Stimulated activated CD4-positive, alpha-beta T cell treated with anti-CD3 and anti-CD28 coated beads, Interleukin-1b, Interleukin-23, amount 100 ng/mL, for 1 hour (primary cell): ENCODE measurements at places on chromosomes 16 and 17.

- no peak for DNase-seq
Measured at GRCh38 chr17:48175692-48176470, 68.3 kb downstream of the SNX11 start.

GRCh38 chr16:89119661-89120141 lies 26.0 kb downstream of the ACSF3 start:
- DNase-seq = no peak

- DNase-seq = no peak
Measured at GRCh38 chr16:57826706-57827625, 24.7 kb upstream of the KIFC3 start.

DNA sequence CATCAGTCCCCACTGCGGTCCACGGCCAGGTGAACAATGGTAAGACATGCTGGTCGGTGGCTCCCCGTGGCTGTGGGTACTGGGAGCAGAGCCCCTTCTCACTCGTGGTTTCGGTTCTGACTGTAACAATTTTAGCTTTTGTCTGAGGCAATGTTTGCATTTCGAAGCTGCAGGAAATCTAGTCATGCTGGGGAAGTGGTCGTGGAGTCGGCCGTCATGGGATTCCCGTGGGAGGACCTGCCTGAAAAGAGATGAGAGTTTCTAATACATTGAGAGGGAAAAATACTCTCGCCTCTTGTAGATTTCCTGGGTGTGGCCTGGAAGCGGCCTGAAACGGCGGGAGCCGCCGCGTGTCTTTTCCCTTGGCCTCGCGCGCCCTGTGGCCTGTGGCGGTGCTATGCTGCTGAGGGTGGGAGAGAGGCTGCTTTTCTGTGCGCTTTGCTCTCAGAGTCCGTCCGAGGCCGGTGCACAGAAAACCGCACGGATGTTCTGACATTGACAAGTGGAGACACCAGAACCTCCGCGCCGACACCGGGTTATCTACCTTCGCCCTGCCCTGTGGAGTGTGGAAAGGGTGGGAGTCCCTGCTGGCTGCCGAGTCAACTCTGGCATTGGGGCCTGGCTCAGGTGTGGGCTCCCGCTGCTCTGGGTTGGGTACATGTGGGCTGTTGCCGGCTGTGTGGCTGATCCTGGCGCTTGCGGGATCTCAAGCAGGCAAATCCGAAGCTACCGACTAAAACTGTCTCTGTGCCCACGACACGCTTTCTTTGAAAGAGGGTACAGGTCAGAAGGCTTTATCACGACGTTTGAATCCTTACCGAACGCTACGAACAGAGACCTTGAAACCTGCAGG lies 60.8 kb downstream of the WDR45B start:
- no peak for DNase-seq

- DNase-seq = no peak
Measured at GRCh38 chr16:3121851-3122467, 9.6 kb downstream of the ZNF205 start.

DNA sequence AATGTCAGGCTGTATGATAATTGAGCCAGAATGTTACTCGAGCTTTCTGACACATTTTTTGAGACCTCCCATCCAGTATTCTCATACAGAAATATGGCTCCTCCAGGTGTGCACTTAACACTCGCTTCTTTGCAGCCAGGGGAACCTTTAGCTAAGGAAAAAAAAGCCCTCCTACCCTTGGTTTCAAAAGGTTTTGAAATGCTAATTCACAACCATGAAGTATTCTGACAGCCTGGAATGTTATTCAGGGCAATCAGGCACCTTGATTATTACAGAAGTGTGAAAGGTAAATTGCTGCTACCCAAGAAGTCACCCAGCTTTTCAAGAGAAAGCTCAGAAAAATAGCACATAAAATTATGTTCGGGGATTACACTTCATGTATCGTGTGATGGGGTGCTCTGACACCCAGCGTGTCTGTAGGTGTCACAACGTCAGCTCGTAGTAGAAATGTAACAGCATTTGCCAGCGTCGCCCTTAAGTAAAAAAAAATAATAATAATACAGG lies 41.1 kb downstream of the NTN1 start:
- no peak for DNase-seq
